ENCODE measurements at places on chromosomes 2 and 18.

GRCh38 chr18:9328776-9329175 lies 5.8 kb upstream of the TWSG1 start:
- no peak for DNase-seq

DNA sequence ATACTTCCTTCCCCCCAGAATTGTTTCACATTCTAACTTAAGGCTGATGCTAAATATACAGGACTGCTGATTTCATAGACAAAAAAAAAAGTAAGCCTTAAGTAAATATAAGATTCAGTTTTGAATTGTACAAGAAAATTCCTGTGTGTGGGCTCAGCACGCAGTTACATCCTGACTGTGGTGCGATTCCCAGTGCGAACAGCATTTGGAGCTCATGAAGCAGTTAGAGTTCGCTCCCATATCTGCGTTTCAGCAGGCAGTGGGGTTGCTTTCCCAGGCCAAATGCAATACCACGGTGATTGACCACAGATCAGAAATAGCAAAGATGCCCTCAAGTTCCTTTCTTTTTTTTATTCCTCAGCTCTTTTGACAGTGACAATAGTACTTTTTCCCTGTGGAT lies 75.6 kb downstream of the SATB2 start:
- no peak for DNase-seq

- no peak for DNase-seq
Measured at GRCh38 chr2:57450170-57450569, 596.4 kb upstream of the VRK2 start.

GRCh38 chr2:232891621-232892071 lies 21.6 kb downstream of the SNORC start:
- no peak for DNase-seq

GRCh38 chr2:188291142-188291616 lies 495 bp upstream of the GULP1 start:
- DNase-seq: no peak

DNA sequence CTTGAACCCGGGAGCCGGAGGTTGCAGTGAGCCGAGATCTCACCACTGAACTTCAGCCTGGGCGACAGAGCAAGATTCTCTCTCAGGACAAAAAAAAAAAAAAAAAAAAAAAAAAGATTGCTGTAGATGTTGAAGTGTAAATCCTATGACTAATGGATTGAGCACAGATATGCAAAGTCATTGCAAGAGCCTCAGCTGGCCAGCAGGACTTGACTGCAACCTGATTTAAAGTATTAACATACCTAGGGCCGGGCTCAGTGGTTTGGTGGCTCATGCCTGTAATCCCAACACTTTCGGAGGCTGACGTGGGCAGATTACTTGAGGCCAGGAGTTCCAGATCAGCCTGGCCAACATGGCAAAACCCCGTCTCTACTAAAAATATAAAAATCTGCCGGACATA lies 103.4 kb upstream of the MSH2 start:
- no peak for DNase-seq

All from sciatic nerve (tissue), 2 donors.